ENCODE measurements at places on chromosomes 6 and 20.

DNA sequence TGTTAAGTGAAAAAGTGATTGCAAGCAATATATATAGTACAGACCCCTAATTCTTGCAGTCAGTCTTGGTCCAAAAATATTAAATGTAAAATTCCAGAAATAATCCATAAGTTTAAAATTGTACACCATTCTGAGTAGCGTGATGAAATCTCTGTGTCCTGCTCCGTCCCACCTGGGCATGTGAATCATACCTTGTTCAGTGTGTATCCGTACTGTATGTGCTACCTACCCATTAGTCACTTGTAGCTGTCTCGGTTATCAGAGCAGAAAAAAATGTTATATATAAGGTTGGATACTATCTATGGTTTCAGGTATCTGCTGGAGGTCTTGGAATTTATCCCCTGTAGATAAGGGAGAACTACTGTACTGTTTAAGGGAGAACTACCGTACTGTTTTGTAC lies 16.3 kb downstream of the IRAK1BP1 start:
- no peak for DNase-seq

DNA sequence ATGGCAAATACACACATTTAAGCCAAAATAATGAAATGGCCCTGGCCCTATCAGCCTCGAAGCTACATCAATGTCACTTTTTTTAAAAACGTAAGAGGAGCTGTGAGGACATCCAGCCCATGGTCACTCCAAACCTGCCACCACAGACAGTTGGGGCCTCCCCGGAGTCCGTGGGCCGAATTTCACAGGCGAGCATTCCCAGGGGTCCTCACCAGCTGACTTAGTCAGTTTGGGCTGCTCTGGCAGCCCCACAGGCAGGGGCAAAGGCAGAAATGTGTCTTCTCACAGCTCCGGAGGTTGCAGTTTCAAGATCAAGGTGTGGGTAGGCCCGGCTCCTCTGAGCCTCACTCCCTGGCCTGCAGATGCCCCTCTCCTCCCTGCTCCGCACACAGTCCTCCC lies 25.8 kb upstream of the CD93 start:
- DNase-seq, result no peak

GRCh38 chr20:35741892-35742740 lies at the start of gene RBM39:
Gene RBM39, minus strand, starts transcription at chr20:35742260. Its CDS starts 1,386 bp downstream, at chr20:35740874.
- DNase-seq, result peak; percentile 98

DNA sequence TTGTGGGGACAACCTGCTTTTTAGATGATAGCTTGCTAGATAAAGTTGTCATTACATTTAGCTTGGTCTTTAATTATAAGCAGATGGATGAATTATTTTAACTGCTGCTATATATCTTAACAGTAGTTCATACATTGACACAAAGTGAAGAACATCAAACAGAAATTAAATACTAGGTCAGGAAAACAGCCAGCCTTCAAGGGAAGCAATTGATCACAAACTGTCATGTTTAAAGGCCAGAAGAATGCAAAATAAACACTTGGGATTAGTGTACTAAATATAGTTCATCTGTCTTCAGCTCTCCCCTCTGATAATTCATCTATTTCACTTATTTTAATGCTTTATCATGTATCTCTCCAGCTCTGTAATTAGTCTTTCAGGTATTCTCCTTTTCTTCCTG lies 225.1 kb upstream of the FERMT1 start:
- no peak for DNase-seq

DNA sequence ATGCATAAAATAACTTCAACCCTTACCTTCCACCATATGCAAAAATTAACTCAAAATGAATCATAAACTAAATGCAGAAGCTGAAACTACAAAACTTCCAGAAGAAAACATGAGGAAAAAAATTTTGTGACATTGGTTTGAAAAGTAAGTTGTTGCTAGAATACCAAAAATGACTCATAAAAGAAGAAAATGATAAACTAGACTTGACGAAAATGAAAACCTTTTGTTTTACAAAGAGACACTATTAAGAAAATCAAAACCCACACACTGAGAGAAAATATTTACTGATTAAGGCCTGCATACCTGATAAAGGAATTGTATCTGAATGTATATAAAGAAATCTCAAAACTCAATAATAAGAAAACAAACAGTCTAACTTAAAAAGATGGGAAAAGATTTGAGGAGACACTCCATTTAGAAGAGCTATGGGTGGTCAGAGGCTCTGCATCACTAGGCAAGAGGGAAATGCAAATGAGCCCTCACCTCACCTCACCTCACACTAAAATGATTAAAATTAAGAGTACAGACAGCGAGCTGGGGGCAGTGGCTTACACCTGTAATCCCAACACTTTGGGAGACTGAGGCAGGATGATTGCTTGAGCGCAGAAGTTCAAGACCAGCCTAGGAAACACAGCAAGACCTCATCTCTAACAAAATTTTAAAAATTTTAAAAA lies 97.6 kb upstream of the CST7 start:
- no peak for DNase-seq

DNA sequence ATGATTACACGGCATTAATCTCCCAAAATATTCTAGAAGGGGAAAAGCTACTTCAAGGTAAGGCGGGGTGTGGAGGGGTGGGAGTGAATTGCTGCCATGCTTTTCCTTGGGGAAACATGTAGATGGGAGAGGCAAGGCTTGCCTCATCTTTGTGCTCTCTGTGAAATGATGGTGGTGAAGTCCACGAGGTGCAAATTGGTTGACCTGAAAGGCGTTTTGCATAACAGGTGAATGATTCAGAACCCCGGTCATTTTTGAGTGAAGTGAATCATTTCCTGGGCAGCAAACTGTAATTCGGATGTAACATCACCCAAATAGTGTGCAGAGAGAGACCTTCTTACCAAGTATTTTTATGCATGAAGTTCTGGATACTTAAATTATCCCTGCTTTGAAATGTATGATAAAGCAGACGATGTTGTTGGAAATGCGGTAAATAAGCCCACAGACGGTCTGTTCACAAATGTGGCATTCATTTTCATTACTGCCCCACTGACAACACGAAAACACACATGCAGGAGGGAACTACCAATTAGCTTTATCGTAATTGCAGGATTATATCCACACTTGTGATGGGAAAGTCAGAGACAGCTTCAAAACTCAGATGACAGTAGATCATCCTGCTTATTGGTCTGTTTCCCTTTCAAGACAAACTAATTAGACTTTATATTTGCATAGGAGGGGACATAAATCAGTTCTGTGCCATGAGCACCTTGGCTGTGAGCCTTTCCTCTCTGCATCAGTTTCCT lies 3.0 kb downstream of the CDH4 start:
- no peak for DNase-seq

DNA sequence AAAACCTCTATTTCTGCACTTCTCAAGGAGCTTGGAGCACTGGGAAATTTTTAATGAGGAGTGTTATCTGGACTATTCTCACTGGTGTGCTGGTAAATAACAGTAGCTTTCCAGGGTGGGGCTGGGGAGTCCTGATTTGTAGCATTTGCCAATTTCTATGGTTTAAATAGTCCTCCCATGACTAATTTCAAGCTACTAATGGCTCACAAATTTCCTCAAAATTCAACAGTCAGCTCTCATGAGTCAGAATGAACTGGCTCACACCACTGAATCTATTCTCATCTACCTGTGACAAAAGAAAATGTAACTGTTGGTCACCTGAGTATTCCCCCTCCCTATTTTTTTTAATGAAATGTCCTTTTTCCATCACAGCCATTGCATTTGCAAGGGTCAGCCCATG lies 449.6 kb downstream of the KIF16B start:
- no peak for DNase-seq

DNA sequence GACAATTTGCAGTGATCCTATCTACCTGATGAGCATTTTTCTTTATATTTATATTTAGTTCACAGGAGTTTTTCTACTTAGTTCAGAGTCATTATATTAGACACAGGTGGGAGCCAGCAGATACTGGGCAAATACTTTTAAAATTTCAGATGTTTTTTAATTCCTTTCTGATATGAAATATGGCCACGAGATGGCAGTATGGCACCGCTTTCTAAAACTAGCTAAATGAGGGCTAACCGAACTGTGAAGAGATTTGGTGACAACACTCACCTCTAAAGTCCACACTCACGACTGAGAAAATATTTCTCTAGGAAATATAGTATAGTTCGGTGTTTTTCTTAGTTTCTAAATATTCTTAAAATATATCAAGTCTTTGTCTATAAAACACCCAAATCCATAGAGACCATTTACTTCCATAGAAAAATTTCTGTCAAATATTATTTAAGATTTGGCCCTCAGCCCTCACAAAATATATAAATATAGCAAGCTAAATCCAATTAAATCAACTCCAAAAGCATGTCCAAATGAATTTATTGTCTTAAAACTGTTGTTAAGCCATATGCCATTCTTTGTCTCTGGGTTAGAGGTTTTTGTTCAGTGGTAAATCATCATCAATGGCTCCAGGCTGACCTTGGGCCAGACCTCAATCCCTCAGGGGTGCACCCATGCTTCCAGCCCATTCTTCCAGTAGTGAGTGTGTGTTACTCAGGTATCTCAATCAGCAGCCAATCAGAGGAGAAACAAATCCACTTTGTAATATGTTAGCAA lies 63.6 kb downstream of the HUS1B start:
- no peak for DNase-seq

- no peak for DNase-seq
These were observed 104.9 kb upstream of the SLC22A23 start for GRCh38 chr6:3561725-3562124.

DNA sequence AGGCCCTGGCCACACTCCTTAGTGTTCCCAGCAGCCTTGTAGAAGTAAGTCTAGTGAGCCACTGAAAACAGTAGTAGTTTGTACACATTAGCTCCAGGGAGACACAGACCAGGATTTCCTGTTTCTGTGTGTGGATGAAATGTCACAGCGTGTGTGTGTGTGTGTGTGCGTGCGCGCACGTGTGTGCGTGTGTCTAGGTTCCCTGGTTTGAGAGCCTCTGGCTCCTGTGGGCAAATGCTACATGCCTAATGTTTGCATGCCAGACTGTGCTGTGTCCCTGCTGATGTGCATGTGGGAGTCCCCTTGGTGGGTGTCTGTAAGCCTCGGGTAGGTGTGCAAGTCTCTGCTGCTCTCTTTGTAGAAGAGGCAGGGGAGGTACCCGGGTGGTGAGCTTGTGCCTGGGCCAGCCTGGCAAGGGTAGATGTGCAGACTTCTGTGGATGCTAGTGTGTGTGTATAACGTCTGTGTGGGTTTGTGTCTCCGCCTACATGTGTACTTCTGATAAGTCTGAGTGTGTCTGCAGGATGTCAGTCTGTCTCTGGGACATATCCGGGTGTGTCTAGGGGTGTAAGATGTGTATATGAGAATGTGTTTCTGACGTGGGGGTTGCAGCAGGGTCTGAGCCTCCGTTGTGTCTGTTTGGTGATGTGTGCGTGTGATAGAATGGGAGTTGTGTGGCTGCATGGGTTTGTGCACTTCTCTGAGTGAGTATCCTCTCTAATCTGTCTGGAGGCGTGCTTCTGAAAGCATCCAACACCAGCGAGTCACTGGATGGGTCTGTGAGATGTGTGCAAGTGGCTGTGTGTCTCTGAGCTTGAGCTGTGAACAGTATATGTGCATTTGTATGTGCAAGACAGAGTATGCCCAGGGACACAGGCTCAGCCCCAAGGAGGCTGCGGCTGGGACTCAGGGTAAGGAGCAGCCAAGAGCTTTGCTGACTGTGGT lies 19.0 kb upstream of the TLDC2 start:
- DNase-seq, result no peak

DNA sequence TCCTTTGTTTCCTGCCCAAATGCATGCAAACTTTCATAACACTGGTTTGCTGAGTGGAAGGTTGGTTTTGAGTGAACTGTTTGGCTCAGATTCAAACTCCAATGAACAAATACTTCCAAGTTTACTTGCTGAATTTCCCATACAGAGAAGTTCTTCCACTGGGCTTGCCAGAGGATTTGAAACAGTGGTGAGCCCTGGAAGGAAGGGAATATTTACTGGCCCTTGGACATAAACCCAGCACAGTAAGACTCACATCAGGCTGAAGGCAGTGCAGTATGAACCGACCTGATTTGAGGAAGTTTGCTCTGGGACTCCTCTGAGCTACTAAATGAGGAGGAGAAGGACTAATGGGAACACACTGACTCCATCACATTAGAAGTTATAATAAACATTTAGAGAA lies 3.8 kb downstream of the TRAF3IP2 start:
- DNase-seq, result peak; percentile 42

GRCh38 chr6:77159730-77160129 lies 303.6 kb downstream of the HTR1B start:
- DNase-seq, result no peak

DNA sequence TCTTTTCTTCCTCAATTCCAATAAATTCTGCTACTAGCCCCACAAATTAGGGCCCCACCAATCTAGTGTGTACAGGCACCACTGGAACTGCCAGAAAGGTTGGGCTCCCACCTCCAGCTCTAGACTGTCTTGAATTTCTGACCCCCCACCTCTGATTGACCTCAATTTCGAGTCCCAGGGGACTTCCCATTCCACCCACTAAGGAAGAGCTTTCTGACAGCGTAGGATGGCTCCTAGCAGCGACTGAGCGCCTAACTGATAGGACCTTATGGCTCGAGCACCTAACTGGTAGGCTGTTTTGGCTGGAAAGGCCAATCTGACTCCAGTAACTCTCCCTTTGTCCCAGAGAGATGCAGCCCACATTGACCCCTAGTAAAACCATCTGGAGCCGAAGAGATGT lies 171.6 kb upstream of the ZNF184 start:
- DNase-seq, result no peak

DNA sequence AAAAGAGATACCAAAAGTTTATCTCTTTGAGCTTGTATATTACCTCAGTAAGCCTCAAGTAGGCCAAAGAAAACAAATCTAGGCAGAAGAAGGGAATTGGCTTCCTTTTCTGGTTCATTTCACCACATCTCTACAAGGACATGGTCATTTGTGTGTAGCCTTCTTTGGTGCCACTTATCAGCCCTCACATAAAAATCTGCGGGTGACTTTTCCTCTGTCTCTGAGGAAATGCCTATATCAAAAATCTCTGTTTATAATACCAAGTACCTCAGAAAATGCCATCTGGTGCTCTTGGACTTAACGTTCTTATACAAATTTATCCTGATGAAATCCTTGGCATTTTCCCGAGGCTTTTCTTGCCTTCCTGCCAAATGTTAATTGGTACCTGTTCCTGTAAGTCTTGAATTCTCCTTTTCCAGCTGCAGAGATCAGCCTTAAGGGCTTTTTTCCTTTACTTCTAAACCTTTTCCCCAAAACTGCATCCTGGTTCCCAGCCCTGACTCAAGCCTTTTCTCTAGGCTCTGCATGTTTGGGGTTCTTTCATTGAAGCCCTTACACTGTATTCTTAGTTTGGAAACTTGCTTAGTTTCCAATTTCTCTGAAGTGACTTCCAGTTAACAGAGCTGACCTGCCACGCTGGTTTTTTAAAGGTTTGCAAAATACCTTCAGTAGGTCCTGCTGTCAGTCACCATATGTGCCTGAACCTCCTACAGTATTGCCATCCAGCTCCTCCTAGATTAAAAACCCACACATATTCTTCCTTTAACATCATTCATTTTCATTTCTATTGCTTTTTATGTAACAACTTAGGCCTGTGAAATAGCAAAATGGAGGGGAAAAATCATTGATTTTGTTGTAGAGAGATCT lies 191.2 kb upstream of the PREP start:
- DNase-seq, result no peak

Measured in right kidney (tissue), 9 donors.